GF-D8 (cell line): ENCODE measurements at places on chromosomes 2 and 18.

GRCh38 chr2:12313445-12314126, 403.1 kb upstream of the TRIB2 start:
- no peak for DNase-seq

GRCh38 chr2:29839306-29839705, 82.1 kb downstream of the ALK start:
- no peak for DNase-seq

GRCh38 chr2:5749347-5749746, 57.2 kb downstream of the SOX11 start:
- DNase-seq: no peak

GRCh38 chr2:43790147-43790546, 16.3 kb downstream of the DYNC2LI1 start:
- no peak for DNase-seq

DNA sequence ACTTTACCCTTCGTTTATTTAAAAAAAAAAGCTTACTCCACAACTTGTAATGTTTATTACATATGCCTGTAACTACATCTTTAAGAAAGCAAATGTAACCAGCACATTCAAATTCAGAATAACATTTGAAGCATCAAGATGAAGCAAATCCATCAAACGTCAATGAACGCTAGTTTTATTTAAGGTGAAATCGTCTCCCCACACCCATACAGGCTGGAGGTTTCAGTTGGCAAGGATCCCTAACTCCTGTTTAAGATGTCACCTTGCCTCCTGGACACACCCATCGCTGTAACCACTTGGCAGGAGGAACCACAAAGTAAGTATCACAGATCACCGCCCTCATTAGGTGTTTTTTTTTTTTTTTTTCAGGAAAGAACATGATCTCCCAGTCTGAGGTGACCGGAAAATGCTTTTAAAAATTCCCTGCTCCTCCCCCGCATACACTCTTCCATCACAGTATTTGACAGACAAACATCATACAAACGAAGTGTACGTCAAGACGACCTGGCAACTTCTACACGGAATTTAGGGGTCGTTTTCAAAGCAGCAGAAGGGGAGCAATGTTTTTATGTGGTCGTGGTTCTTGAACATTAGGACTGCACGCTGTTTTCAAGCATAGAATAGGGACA, 19.7 kb upstream of the STPG4 start:
- no peak for DNase-seq

GRCh38 chr2:222877556-222878300, 16.9 kb downstream of the ACSL3 start:
- DNase-seq: no peak
